ENCODE measurements at places on chromosomes 16 and 17. TPM values are rescaled to one million over a fixed set of nuclear protein-coding genes. Genes with fewer than 3 reads are reported as not detected.

DNA sequence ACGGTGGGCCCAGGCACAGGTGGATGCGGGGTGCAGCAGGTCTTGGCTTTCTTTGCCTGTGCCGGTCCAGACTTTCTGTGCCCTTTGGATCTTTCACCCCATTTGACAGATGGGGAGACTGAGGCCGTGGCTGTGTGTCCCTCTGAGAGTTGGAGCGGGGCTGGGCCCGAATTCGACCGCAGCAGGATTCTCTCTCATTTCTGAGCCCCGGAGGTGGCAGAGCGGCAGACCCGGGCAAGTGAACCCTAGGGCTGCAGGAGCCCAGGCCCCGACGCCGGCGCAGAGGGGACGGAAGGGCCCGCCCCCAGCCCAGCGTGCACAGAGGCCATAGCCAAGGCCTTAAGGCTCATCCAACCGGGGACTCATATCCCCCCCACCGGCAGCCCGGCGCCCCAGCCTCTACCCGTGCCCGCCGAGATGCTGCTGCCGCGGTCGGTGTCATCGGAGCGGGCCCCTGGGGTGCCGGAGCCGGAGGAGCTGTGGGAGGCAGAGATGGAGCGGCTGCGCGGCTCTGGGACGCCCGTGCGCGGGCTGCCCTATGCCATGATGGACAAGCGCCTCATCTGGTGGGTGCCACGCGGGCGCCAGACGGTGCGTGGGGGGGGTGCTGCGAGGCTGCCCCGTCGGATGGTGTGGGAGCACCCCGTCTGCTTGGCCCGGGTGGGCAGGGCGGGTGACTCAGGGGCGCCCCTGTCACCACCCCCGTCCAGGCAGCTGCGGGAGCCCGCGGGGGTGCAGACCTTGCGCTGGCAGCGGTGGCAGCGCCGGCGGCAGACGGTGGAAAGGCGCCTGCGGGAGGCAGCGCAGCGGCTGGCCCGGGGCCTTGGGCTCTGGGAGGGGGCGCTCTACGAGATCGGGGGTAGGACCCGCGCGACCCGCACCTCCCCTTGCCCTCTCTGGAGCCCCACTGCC is 857 bp downstream of the TMC8 start:
- H3K36me3 ChIP-seq: no peaks in the 10 kb centered on the region
- no peaks in the 10 kb centered on the region for H3K4me1 ChIP-seq
- no peaks in the 10 kb centered on the region for H3K27me3 ChIP-seq
- no peak overlapping the region for H3K27ac ChIP-seq

- no peaks in the 10 kb centered on the region for H3K27me3 ChIP-seq
- H3K4me1 ChIP-seq: no peaks in the 10 kb centered on the region
- H3K27ac ChIP-seq: no peak overlapping the region
- no peak for DNase-seq
These were observed 946 bp downstream of the OSGIN1 start for GRCh38 chr16:83953796-83954576.

DNA sequence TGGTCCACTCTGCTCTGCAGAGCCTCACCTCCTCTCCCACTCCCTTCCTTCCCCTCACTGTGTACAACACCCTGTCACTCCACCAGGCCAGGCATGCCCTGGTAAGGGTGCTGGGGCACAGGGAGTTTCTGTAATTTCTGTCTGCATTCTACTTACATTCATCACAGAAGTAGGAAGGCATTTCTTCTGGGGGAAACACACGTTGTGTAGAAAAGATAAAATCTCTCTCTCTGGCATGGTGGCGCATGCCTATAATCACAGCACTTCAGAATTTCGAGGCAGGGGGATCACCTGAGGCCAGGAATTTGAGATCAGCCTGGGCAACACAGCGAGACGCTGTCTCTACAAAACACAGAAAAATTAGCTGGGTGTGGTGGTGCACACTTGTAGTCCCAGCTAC is 27.0 kb downstream of the WNT3 start:
- no peaks in the 10 kb centered on the region for H3K4me1 ChIP-seq
- DNase-seq: no peak
- no peak overlapping the region for H3K4me3 ChIP-seq
- H3K27me3 ChIP-seq: no peaks in the 10 kb centered on the region
- H3K27ac ChIP-seq: no peak overlapping the region
- no peaks in the 10 kb centered on the region for H3K36me3 ChIP-seq

- no peaks in the 10 kb centered on the region for H3K27me3 ChIP-seq
- peaks cover 2% of the 10 kb centered on the region for H3K36me3 ChIP-seq
- H3K27ac ChIP-seq: no peak overlapping the region
- no peaks in the 10 kb centered on the region for H3K4me1 ChIP-seq
- DNase-seq: no peak
These were observed 12.9 kb downstream of the CHTF8 start for GRCh38 chr16:69119536-69119935.

The PYY gene
- total RNA-seq: not detected

- H3K27me3 ChIP-seq: no peaks in the 10 kb centered on the region
- no peak overlapping the region for H3K27ac ChIP-seq
- DNase-seq: peak; percentile 54
- H3K4me3 ChIP-seq: no peak overlapping the region
These were observed 27.5 kb downstream of the GGA2 start for GRCh38 chr16:23482778-23483177.

- H3K36me3 ChIP-seq: no peaks in the 10 kb centered on the region
- no peak overlapping the region for H3K27ac ChIP-seq
- H3K4me1 ChIP-seq: no peaks in the 10 kb centered on the region
- no peaks in the 10 kb centered on the region for H3K27me3 ChIP-seq
- no peak overlapping the region for H3K4me3 ChIP-seq
- DNase-seq: no peak
These were observed 9.3 kb downstream of the SSTR2 start for GRCh38 chr17:73174126-73174525.

The DBNDD1 gene
- total RNA-seq: 3.5 TPM

DNA sequence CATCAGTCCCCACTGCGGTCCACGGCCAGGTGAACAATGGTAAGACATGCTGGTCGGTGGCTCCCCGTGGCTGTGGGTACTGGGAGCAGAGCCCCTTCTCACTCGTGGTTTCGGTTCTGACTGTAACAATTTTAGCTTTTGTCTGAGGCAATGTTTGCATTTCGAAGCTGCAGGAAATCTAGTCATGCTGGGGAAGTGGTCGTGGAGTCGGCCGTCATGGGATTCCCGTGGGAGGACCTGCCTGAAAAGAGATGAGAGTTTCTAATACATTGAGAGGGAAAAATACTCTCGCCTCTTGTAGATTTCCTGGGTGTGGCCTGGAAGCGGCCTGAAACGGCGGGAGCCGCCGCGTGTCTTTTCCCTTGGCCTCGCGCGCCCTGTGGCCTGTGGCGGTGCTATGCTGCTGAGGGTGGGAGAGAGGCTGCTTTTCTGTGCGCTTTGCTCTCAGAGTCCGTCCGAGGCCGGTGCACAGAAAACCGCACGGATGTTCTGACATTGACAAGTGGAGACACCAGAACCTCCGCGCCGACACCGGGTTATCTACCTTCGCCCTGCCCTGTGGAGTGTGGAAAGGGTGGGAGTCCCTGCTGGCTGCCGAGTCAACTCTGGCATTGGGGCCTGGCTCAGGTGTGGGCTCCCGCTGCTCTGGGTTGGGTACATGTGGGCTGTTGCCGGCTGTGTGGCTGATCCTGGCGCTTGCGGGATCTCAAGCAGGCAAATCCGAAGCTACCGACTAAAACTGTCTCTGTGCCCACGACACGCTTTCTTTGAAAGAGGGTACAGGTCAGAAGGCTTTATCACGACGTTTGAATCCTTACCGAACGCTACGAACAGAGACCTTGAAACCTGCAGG is 60.8 kb downstream of the WDR45B start:
- H3K4me3 ChIP-seq: no peak overlapping the region
- H3K36me3 ChIP-seq: no peaks in the 10 kb centered on the region
- DNase-seq: peak; percentile 58

The WNT3 gene
- 0.96 TPM for total RNA-seq

GRCh38 chr17:40615068-40615840 is 32.4 kb downstream of the SMARCE1 start:
- H3K27me3 ChIP-seq: no peaks in the 10 kb centered on the region
- no peak overlapping the region for H3K27ac ChIP-seq
- no peaks in the 10 kb centered on the region for H3K4me1 ChIP-seq
- H3K4me3 ChIP-seq: no peak overlapping the region
- no peak for DNase-seq
- no peaks in the 10 kb centered on the region for H3K36me3 ChIP-seq

DNA sequence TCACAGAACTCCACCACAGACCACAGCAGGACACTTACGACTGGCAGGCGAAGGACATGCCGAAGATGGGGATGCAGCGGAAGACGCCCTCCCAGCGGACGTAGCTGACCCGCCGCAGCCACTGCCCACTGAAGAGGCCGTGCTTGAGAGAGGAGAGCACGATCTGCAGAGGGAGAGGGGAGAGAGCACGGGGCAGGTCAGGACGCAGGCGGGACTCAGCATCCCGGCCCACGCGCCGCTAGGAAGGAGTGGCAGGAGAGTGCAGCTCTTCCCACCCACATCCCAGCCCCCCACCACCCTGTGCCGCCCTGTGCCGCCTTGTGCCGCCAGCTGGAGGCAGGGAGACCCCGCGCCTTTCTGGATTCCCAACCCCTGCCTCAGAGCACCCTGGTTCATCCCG is 14.5 kb downstream of the SLC38A10 start:
- no peaks in the 10 kb centered on the region for H3K27me3 ChIP-seq
- H3K36me3 ChIP-seq: no peaks in the 10 kb centered on the region
- H3K4me3 ChIP-seq: no peak overlapping the region

DNA sequence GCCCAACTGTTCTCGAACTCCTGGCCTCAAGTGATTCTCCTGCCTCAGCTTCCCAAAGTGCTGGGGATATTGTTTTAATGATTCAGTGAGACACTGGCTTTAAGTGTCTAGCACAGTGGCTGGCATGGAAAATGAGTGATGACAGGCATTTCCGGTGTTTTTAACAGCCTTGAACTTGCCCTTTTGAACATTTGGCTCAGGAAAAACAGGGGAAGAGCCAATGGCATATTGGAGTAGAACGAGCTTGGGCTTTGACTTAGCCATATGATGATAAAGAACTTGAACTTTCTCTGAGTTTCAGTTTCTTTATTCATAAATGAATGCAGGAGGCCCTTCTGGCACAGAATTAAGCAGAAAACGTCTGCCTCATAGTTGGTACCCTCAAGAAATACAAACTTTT is 145.0 kb upstream of the HS3ST4 start:
- no peaks in the 10 kb centered on the region for H3K27me3 ChIP-seq
- H3K27ac ChIP-seq: no peak overlapping the region
- no peak for DNase-seq
- no peak overlapping the region for H3K4me3 ChIP-seq
- no peaks in the 10 kb centered on the region for H3K36me3 ChIP-seq
- H3K4me1 ChIP-seq: no peaks in the 10 kb centered on the region

The AGRP gene
- not detected for total RNA-seq

The SPNS3 gene
- total RNA-seq: 0.19 TPM

The MVP gene
- 184 TPM for total RNA-seq

DNA sequence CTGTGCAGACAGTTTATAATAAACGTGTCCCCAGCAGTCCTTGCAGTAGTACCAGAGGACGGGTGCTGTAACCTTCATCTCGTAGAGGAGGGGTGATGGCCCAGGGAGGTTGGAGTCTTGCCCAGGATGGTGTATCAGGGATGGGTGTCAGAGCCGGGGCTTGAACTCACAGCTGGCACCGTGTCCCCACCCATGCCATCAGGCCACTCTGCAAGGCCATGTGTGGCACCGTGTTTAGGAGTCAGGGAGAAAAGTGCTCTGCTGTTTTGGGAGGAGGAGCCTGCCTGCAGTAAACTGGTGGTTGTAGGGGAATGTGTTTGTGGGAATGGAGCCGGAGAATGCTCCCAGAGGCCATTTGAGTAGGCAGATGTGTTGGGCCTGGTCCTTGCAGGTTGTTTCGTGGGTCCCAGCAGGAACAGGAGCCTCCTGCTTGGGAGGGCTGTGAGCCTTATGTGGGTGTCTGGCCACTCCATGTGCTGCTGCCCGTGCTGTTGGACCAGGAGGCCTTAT is 1.7 kb downstream of the ADORA2B start:
- no peaks in the 10 kb centered on the region for H3K4me1 ChIP-seq
- no peak for DNase-seq
- H3K27ac ChIP-seq: no peak overlapping the region
- H3K36me3 ChIP-seq: no peaks in the 10 kb centered on the region
- no peak overlapping the region for H3K4me3 ChIP-seq

DNA sequence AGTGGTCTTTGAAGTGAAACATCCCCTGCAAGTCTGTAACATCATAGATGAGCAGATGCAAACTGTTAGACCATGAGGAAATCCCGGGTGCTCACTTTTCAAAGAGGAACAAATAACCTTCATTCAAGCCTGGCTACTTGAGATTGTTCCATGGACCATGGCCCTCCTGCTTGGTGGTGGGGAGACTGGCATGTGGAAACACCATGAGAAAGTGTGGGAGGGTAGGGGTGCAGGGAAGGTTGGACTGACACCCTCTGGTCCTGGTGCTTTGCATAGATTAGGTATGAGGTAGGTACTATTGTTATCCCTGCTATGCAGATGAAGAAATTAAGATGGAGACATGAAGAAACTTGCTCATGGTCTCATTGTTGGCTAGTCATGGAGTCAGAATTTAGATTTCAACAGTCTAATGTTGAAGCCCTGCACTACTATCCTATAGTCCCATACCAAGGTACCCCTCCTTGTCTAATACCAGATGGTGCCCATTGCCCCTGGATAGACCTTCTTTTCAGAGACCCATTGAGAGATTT is 59.0 kb downstream of the SPACA3 start:
- no peaks in the 10 kb centered on the region for H3K36me3 ChIP-seq
- no peak overlapping the region for H3K4me3 ChIP-seq
- DNase-seq: no peak
- no peaks in the 10 kb centered on the region for H3K4me1 ChIP-seq
- peaks cover 4% of the 10 kb centered on the region for H3K27me3 ChIP-seq

GRCh38 chr17:48412841-48413240 is 17.2 kb downstream of the SKAP1 start:
- H3K27ac ChIP-seq: no peak overlapping the region
- H3K4me1 ChIP-seq: no peaks in the 10 kb centered on the region
- H3K4me3 ChIP-seq: no peak overlapping the region
- H3K36me3 ChIP-seq: no peaks in the 10 kb centered on the region
- DNase-seq: no peak
- H3K27me3 ChIP-seq: no peaks in the 10 kb centered on the region

- H3K4me3 ChIP-seq: no peak overlapping the region
- H3K27ac ChIP-seq: no peak overlapping the region
- DNase-seq: no peak
- no peaks in the 10 kb centered on the region for H3K27me3 ChIP-seq
These were observed 160.3 kb downstream of the HS3ST3B1 start for GRCh38 chr17:14461227-14461548.

- no peak overlapping the region for H3K27ac ChIP-seq
- H3K4me1 ChIP-seq: no peaks in the 10 kb centered on the region
- H3K4me3 ChIP-seq: no peak overlapping the region
- no peak for DNase-seq
- H3K36me3 ChIP-seq: no peaks in the 10 kb centered on the region
- H3K27me3 ChIP-seq: no peaks in the 10 kb centered on the region
These were observed 37.5 kb downstream of the SPECC1 start for GRCh38 chr17:20046629-20047028.

Measured in aorta (tissue), 5 donors.